ENCODE measurements at places on chromosomes 12 and 14.

DNA sequence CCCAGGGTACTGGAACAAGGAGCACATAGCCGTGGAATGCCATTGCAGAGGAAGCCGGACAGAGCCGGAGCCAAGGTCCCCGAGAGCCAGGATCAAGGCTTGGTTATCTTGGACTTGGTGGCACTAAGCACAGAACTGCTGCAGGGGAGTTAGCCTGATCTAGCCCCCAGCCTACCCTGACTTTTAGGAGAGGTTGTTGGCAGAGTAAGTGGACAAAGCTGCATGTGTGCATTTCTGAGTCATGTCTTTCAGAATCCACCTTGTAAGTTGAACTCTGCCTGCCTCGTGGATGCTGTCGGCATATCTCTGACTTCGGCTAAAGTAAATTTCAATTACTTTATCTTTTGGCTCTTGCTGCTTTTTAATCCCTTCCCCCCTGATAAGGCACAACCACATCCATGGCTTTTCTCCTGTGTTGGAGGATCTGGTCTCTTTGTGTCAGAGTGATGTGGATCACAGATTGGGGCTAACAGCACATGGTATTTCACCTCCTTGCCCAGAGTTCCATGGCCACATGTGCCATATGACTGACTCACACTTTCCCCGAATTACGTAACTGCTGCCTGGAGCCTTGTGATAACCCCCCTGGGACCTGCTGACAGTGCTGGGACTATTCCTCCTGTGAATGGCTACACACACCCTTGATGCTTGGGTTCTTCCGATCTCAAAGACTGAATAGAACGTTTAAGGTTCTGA is 240.3 kb downstream of the EMP1 start:
- no peak for DNase-seq

DNA sequence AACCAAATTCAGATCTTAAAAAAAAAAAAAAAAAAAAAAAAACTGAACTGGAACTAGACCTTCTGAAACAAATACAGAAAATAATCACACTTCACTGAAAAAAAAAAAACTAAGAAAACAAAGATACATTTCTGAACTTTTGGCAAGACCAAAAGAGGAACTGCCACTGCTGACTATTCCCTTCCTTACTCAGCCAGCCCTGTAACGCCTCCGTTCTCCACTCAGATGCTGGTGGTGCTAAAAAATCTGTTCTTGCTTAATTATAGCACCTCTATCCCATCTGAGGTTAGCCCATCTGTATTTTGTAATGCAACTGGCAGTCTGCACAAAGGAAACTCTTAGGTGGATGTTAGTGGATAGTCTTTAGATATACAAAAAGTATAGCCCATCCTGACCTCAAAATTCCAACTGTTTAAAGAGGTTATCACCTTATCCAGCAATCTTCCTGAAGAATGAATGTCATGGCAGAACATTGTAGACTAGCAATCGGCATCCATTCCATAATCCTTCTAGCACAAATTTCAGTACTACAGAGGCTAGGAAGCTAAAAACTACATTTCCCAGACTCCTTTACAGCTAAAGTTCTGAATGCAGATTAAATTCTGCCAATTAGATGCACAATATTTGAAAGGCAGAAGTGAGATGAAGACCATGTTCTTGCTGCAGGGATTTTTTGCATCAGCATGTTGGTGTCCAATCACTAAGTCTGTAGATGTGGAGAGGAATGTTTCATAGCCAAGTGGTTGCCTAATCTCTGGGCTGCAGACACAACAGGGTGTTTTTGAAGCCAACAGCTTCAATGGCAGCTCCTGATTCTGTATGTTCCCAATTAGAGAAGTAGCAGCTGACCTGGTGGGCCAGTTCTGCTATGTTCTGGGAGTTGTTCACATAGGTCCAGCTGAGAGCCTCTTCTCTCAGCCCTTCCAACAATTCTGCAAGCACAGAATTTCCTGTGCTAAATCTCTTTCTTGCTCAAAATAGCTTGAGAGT is 5.7 kb downstream of the MAP3K9 start:
- DNase-seq = no peak

- DNase-seq = no peak
Measured at GRCh38 chr12:123033392-123034021, 53.0 kb downstream of the ARL6IP4 start.

GRCh38 chr12:84421103-84421502 is 491.5 kb downstream of the SLC6A15 start:
- DNase-seq = no peak

GRCh38 chr12:21416511-21417121 is 20.8 kb upstream of the PYROXD1 start:
- DNase-seq = no peak

- DNase-seq = peak; percentile 82
Measured at GRCh38 chr12:8108808-8109398, 14.5 kb upstream of the CLEC4A start.

GRCh38 chr12:122403831-122404230 is 18.6 kb downstream of the CLIP1 start:
- no peak for DNase-seq

- no peak for DNase-seq
Measured at GRCh38 chr14:54568821-54569595, 2.1 kb downstream of the SAMD4A start.

GRCh38 chr12:95870897-95871296 is 12.1 kb downstream of the SNRPF start:
- no peak for DNase-seq

- DNase-seq = no peak
Measured at GRCh38 chr14:103318750-103319419, 15.2 kb upstream of the EIF5 start.

GRCh38 chr14:24818058-24818822 is 184.2 kb upstream of the GZMB start:
- DNase-seq = no peak

- DNase-seq = no peak
Measured at GRCh38 chr12:53761306-53761705, 9.5 kb upstream of the CISTR start.

DNA sequence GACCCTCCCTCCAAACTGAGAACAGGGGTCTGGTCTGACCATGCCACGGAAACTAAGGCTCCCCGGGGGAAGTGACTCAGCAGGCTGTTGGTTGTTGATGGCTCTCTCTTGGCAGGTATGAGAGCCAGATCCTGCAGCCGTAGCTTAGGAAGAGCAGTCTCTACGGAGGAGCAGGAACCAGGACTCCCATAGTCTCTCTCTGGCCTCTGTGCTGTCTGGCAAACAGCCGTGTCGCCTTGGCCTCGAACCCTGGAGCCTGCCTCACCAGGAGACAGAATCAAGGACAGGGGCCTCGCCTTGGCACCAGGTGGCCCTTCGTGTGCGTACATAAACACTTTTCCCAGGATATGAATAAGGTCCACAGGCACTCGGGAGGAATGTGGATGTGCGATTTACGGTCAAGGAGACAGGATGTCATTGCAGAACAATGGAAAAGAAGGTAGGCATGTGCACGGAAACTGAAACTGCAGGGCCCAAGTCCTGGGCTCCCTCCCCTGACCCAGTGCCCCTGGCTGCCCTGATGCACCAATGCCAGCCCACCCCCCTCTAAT is 7.9 kb downstream of the VWF start:
- no peak for DNase-seq

DNA sequence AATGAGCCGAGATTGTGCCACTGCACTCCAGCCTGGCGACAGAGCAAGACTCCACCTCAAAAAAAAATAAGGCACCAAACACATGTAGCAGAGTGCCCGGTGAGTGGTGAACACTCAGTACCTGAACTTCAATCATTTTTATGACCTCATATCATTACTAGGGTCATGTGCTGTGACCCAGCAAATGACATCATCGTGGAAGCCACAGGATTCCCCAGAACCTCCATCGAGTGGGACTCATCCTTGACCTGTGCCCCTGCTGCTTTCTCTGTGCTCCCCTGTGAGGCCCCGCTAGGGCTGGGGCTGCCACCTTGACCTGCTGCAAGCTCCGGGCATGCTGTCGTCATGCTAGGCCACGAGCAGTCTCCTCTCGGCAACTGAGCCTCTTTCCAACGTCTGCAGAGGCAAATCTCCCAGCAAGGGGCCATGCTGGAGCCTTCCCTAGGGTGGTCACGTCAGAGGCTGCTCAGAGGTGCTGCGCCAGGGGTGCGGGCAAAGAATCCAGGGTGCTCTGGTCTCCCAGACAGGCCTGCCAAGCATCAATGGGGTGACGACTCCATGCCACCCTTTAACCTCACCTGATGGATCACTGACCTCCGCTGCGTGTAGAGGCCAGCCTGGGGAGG is 18.5 kb downstream of the GLTP start:
- no peak for DNase-seq

GRCh38 chr14:72962829-72963312 is 36.6 kb downstream of the DCAF4 start:
- DNase-seq = no peak

- no peak for DNase-seq
Measured at GRCh38 chr14:20676072-20676471, 8.3 kb upstream of the RNASE4 start.

DNA sequence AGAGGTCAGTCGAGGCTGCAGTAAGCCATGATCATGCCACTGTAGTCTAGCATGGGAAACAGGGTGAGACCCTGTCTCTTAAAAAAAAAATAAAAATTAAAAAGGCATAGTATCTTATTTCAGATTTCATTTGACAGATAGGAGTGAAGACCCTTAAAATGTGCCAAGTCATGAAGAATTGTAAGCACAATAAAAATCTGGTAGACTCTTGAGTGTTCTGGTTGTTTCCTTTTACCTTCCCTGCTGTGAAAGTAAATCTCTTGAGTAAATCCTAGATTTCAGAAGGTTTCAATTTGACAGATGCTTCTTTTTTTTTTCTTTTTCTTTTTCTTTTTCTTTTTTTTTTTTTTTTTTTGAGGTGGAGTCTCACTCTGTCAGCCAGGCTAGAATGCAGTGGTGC is 109.0 kb downstream of the ESR2 start:
- DNase-seq = no peak

DNA sequence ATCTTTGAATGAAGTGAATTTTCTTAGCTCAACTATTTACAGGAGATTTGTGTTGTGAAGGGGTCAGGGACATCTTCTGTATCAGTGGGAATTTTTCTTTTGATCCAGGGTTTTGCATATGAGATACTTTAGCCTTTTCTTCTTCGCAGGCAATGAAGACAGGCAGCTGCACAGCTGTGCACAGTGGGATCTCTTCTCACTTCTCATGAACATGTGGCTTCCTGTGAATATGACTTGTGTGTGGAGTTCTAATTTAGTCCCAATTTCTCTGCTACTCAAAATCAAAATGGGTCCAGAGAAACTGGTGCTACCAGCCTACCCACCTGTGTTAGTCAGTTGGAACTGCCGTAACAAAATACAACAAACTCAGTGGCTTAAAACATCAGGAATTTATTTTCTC is 37.8 kb downstream of the ARF6 start:
- DNase-seq = no peak

GRCh38 chr12:49008943-49009342 is 9.6 kb downstream of the PRKAG1 start:
- no peak for DNase-seq

DNA sequence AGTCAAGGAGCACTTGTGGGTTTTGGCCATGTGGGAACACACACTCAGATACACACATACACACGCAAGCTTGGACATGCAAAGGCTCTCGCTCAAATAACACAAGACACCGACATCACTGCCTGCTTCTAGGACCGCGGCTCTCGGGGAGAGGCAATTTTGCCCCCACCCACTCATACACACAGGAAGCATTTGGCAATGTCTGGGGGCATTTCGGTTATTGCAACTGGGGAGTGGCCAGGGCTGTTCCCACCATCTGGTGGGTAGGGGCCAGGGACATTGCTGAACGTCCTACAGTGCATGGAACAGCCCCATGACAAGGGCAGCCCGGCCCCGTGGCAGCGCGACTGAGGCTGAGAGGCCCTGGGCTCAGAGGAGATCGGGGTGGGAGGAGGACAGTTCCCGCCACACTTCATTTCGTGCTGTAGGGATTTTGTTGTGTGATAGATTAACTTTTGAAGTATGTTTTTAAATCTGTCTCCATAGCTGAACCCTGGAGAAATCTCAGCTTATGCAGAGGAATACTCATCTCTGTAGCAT is 35.6 kb downstream of the RIMBP2 start:
- DNase-seq = no peak

DNA sequence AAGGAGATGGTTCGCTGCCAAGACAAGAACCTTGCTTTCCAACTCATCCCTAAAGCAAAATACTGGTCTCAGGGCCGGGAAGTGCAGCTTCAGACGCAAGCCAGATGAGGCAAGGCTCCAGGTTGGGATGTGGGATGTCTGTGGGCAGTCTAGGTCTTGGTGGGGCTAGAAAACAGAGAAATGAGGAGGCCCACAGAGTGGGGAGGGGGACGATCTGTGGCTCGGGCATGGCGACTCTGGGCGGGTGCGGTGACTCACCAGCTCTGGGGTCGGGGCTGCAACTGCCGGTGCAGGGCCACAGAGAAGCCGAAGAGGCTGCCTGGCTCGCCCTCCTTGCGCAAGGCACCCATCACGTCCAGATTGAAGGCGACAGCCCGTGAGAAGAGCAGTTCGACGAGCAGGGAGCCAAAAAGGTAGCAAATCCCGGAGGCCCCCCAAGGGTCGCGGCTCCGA is 459 bp downstream of the ITGA7 start:
- no peak for DNase-seq

- no peak for DNase-seq
Measured at GRCh38 chr12:11729439-11730150, 80.1 kb downstream of the ETV6 start.

DNA sequence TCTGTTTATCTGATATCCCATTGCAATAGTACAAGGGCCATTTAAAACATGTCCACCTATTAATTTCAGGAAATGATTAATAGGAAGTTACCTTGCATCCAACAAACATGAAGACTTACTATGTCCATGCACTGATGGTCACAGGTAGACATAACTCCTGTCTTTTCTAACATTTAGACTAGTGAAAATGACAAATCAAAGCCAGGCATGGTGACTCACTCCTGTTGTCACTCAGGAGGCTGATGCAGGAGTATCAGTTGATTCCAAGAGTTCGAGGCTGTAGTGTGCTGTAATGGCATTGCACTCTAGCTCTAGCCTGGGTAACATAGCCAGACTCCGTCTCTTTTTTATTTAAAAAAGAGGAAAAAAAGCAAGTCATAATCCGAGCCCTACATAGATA is 14.8 kb downstream of the HSP90B1 start:
- DNase-seq = no peak

- DNase-seq = peak; percentile 77
Measured at GRCh38 chr14:90382491-90383125, 14.2 kb upstream of the CALM1 start.

DNA sequence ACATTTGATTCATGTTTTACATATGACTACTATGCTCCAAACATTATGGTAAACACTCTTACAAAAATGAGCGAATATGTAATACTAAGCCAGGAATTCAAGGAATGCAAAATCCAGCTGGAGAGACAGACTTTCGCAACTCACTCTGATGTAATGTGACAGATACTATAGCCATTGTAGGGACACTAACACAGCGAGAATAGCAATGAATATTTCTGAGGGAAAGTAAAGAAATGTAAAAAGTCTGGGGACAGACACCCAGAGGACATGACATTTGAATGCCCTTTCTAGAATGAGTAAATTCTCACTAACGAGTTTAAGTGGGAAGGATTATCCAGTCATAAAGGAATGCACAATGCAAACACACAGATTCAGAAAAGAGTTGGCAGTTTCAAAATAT is 121.9 kb downstream of the PIK3C2G start:
- no peak for DNase-seq

GRCh38 chr12:112439769-112440168 is 21.0 kb downstream of the PTPN11 start:
- DNase-seq = no peak
